Stimulated activated CD4-positive, alpha-beta T cell treated with anti-CD3 and anti-CD28 coated beads, Interleukin-12 subunit alpha, Interleukin-12 subunit beta, amount 100 ng/mL, for 4 hours (primary cell): ENCODE measurements at places on chromosomes 1 and 21.

- DNase-seq, result no peak
These were observed 232.6 kb upstream of the C1orf174 start for GRCh38 chr1:4132352-4133296.

DNA sequence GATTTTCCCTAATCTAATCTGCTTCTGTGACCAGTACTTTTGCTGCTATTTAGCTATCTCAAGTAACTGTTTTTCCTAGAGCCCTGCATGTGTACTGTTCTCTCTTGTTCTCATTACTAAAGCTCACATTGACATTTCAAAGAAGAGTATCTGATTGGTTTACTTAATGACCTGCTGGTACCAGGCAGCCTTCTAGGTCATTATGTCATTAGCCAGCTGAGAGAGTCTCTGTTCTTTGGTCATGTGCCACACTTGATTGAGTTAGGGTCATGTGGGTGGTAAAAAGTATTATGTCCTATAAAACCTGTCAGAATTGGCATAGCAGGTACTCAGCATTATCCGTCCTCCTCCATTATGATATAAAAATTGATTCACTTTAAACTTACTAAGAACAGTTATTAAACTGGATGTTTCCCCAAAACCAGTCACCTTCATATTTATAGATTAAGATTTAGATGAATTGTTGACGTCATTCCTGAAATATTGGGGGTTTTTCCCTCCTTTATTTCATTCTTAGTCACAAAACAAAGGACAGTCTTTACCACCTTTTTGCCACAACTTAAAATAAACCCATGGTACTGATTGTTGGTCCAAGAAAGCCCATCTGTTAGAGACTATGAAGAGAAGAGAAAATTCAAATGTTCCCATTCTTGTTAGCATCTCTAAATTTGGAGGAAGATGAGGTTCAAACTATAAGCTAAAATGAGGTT lies 22.2 kb downstream of the FNDC5 start:
- DNase-seq, result no peak

- DNase-seq, result no peak
These were observed 495.1 kb downstream of the PLPP3 start for GRCh38 chr1:56084246-56084645.

GRCh38 chr1:221760911-221761310 lies 19.0 kb upstream of the DUSP10 start:
- DNase-seq, result no peak

DNA sequence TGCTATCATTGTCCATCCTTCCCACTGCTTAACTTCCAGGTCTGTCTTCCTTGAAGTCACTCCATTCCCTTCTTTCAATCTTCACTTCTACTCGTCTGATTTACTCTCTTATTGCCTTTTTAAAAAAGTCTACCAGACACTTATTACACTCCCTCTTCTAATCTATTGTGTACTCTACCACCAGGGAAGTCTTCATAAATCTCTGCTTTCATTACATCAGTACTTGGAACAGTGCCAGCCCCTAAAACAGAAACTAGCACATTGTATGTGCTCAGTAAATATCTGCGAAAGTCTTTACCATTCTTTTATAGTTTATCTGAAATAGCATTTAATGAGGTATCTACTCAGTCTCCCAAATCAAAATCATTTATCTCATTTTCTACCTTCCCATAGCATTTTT lies 236.4 kb downstream of the USH2A start:
- no peak for DNase-seq

DNA sequence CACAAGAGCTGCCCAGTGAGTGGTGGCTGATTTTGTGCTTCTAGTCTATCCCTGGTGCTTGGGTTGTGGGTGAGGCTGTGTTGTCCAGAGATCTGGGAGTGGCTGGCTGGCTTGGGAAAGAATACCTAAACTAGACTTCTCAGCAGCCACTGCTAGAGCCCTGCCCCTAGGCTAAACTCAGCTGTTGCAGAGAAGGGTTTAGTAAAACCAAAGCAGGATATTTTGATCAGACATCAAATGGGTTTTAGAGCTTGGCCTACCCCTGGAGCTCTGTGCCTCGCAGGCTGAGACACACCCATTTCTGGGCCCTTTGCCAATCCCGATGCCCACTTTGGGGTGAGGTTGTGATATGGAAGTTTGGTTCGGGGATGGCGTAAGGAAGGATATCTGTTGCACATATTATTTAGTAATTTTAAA lies 88.5 kb downstream of the UCK2 start:
- no peak for DNase-seq

GRCh38 chr1:116825720-116826438 lies 71.6 kb downstream of the CD2 start:
- no peak for DNase-seq

DNA sequence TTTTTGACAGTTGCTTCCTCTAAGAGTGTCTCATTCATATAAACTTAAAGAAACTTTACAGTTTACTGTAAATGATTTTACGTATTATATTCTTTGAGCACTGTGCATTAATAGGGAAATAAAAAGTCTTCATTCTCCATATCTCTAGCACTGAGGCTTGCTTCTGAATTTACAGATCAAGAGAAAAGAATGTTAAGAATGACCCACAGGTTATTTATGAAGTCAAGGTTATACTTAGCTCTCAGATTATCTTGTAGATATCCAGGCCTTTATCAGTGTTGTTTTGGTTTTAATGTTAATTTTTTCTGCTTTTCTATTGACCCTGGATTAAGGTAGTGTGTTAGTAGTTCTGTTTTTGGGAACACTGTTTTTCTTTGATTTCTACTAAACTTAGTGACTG lies 91.4 kb downstream of the GPR161 start:
- DNase-seq, result no peak

DNA sequence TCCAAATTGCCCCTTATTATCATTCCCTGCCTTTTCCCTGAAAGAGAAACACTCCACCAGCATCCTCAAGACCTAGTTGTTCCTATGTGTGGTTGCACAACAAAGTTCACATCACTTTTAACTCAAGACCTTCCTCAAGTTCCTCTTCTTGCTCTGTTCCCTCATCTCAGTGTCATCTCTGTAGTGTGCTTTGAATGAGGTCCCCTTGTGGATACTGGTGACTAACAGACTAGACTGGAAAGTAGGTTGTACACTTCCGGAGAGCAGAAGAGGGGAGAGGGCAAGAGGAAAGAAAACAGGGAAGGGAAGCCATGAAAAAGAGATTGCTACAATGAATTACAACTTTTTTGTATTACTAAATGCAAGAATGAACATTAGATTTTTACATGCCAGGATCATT lies 853.8 kb downstream of the USP25 start:
- DNase-seq, result no peak

GRCh38 chr21:42923553-42924432 lies 1.6 kb downstream of the ERVH48-1 start:
- peak; percentile 48 for DNase-seq

GRCh38 chr21:35988416-35989137 lies 71.7 kb downstream of the SETD4 start:
- no peak for DNase-seq

DNA sequence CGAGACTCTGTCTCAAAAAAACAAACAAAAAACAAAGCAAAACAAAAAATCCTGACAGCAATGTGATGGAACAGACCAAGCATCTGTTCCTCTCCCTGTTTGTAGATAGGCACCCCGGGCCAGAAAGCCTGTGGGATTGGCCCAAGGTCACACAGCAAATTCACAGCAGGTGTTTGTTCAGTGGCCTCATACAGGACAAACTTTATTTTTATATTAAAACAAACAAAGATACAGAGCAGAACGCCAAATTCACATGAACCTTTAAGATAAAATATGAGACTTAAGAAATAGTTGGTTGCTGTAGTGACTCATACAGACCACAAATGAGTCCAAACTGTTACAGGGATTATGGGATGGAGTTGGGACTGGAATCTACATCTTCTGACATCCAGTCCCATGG lies 2.3 kb upstream of the CELA2A start:
- DNase-seq, result no peak

DNA sequence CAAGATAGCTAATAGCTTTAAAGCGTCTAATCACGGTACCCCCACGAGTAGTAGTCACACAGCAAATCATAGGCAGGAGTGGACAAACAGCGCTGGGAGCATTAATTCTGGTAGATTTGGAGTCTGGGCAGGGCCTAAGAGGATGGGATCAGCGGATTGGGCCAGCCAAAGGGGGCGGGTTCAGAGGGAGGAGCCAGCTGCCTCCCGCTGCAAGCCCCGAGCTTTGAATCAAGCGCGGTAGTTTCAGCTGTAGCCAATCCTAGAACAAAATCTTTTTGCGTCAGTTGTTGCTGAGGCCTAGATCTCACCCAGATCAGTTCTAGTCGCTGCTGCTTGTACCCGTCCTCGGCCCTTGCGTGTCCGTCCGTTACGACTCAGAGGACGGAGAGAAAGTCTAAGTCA lies 576 bp upstream of the NASP start:
- peak; percentile 88 for DNase-seq

GRCh38 chr1:17207966-17208418 lies 3.1 kb downstream of the PADI1 start:
- DNase-seq, result peak; percentile 23

DNA sequence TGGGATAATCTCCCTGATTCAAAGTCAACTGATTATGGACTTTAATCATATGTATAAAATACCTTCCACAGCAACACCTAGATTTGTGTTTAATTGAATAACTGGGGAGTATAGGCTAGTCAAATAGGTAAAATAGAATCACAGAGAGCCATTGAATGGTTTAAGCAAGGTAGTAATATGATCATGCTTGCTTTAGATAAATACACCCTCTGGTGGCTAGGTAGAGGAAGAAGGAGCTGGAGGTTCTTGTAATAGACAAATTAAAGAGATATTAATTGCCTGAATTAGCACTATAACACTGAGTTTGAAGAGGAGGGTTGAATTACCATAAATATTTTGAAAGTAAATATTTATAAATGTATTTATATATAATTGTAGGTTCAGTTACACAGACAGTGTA lies 40.3 kb downstream of the DIRAS3 start:
- no peak for DNase-seq

DNA sequence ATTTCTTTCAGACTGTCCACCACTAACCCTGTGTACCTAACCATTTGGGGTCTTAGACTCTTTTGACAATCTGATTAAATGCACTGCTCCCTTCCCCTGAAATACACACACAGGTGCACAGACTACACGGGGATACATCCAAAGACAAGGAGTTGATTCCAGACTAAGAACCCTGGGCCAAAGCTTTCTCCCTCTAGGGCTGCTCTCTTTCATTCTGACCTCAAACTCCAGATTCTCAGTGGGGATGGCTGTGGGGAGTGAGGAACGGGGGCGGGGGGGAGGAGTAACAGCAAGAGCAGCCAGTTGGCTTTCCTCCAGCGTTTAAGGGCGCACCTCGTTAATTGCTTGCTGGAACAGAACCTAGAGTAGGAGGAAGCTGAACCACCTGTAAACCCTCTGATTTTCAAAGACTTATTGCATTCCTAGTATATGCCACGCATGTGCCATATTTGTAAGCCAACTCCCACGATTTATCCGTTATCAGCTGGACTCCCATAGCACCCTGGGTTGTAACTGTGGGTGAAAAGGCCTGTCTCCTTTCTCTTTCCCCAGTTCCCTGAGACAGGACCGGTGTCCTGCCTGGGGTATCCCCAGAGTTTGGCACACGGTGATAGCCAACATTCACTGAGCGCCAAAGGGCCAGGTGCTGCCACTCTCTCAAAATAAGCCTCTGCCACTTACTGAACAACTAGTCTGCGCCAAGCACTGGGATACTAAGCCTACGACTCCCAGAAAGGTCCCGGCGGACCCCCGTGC lies 920 bp downstream of the MTHFR start:
- DNase-seq, result peak; percentile 30

DNA sequence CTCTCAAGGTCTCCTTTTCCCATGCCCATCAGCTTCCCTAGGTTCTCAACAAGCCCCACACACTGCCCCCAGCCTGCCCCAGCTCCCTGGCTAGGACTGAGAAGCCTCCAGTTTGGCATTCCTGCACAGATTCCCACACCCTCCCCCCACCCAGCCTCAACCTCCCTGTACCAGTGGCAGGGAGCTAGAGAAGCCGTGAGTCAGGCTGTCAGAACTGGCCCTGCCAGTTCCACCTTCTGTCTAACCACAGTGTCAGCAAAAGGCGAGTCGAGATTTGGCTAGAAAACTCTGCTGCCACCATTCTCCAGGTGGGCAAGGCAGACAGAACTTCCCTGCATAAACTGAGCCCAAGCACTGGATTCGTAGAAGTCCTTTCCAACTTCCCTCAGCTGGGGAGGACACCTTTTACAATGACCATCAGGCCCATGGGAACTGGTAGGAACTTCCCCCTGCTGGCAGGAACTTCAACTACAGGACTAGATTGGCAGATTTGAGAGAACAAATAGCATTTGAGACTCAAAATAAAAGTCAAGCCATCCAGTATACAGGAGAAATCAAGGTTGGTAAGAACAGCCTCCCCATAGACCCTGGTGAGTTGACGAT lies 31.0 kb downstream of the TNNT2 start:
- no peak for DNase-seq

DNA sequence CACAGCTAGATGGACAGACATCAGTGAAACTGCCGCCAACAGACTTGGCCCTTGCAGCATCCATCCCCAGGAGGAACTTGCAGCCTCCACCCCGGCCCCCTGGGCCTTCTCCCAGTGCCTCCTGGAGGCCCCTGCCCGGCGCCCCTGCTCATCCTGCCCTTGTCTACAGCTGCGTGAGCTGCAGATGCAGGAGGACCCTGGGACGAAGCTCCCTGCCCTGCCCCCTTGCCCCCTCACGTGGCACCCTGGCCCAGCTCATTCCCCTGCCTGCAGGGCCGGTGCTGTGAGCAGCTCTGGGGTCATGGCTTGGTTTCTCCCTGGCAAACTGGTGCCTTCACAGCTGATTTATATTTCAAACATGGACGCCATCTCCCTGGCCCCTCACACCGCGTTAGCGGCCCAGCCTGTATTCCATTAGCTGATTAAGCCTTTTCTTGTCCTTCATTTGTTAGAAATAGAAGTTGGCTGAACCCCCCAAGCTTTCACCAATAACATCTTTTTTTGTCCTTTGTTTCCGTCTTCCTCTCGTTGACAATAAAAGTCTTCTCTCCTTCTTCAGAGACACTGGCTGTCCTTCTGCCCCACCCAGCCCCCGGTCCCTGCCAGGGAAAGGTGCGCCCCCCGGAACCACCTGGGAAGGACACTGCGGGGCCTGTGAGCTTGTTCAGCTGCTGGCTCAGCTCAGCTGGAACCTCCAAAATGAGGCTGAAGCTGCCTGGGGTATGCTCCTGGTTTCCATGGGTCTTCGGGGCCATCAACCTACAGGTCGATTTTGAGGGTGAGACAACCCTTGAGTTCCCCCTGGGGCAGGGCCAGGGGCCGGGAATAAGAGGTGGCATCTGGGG lies 34.0 kb upstream of the SLC19A1 start:
- DNase-seq, result no peak

- DNase-seq, result no peak
These were observed 42.6 kb downstream of the CD34 start for GRCh38 chr1:207868251-207868773.

GRCh38 chr1:241963722-241964121 lies 6.2 kb downstream of the BECN2 start:
- DNase-seq, result no peak

- no peak for DNase-seq
These were observed 34.2 kb upstream of the HSD3B1 start for GRCh38 chr1:119472819-119473175.
